Testis (tissue), 5 donors: ENCODE measurements at places on chromosomes 3 and 15. TPM values are rescaled to one million over a fixed set of nuclear protein-coding genes. Genes with fewer than 3 reads are reported as not detected.

The CRABP1 gene
- total RNA-seq = 0.74 TPM

The CTDSPL2 gene
- 71.2 TPM for total RNA-seq

The GALK2 gene
- total RNA-seq = 25.6 TPM

The MORC1 gene
- total RNA-seq = 19.4 TPM

The RPLP1 gene
- total RNA-seq = 513 TPM

The CGGBP1 gene
- 54.0 TPM for total RNA-seq

DNA sequence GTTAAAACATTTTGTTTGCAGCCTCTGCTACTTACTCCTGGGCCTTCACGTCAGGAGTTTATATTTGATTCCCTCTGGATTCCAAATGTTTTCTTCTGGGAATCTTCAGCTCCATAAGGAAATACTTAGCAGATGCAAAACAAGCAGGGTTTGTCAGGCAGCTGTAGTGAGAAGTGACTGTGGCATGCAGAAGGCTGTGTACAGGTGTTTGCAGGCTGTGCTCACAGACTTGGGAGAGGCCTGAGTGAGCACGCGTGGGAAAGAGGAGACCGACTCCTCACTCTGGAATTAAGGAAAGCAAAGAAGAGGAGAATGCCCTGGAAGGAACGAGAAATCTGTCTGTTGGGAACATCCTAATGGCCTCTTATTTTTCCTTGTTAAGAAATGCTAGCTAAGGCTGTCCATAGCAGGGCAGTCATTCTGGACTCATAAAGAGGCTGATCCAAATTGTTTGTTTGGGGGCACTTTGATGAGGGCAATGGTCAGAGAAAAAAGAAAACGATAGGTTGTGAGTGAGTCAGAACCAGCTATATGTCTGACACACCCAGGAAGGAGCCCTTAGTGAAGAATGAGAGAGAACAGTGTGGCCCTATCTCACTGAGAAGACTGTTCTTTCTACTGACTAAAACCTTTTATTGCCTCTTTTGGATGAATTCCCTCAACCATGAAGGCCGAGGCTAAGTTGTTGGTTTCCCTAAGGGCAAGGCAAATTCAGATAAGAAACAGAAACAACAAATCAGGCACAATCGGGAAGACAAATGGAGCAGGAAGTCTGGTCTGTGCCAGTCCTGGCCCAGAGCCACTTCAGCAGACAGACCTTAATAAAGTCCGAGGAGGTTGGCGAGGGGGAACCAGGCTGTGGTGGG is 82.6 kb downstream of the TGFBR2 start:
- H3K36me3 ChIP-seq = no peaks in the 10 kb centered on the region
- no peak overlapping the region for H3K4me3 ChIP-seq
- no peaks in the 10 kb centered on the region for H3K27me3 ChIP-seq
- H3K27ac ChIP-seq = peak overlapping the region; percentile 82
- DNase-seq = peak; percentile 32
- peaks cover 22% of the 10 kb centered on the region for H3K4me1 ChIP-seq

DNA sequence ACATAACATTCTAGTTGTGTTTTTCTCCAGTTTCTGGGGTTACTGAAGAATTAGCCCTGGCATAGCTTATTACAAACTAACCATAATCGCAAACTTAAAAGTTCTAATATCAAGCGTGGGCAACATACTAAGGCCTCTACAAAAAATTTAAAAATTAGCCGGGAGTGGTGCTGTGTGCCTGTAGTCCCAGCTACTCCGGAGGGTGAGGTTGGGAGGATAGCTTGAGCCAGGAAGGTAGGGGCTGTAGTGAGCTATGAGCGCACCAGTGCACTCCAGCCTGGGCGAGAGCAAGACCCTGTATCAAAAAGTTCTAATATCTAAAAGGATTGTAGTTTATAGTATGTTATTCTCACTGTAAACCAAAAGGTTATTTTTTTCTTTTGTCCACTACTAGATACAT is 1.1 kb downstream of the OIP5 start:
- no peak for DNase-seq
- H3K27ac ChIP-seq = no peak overlapping the region
- H3K36me3 ChIP-seq = no peaks in the 10 kb centered on the region
- no peaks in the 10 kb centered on the region for H3K4me1 ChIP-seq

GRCh38 chr15:60392986-60393790 is 4.6 kb downstream of the ANXA2 start:
- no peaks in the 10 kb centered on the region for H3K27me3 ChIP-seq
- H3K4me3 ChIP-seq = no peak overlapping the region
- H3K36me3 ChIP-seq = no peaks in the 10 kb centered on the region
- H3K27ac ChIP-seq = peak overlapping the region; percentile 76

- no peak overlapping the region for H3K27ac ChIP-seq
- H3K27me3 ChIP-seq = no peaks in the 10 kb centered on the region
- no peaks in the 10 kb centered on the region for H3K36me3 ChIP-seq
- H3K4me1 ChIP-seq = no peaks in the 10 kb centered on the region
- DNase-seq = no peak
Measured at GRCh38 chr3:30583973-30584372, 22.4 kb upstream of the TGFBR2 start.

- DNase-seq = no peak
- peak overlapping the region; percentile 28 for H3K27ac ChIP-seq
- no peak overlapping the region for H3K4me3 ChIP-seq
- no peaks in the 10 kb centered on the region for H3K36me3 ChIP-seq
- H3K4me1 ChIP-seq = no peaks in the 10 kb centered on the region
Measured at GRCh38 chr3:55164191-55164590, 236.3 kb upstream of the LRTM1 start.

GRCh38 chr15:81227716-81228115 is 31.0 kb downstream of the IL16 start:
- no peaks in the 10 kb centered on the region for H3K27me3 ChIP-seq
- H3K36me3 ChIP-seq = no peaks in the 10 kb centered on the region
- DNase-seq = no peak

- H3K36me3 ChIP-seq = no peaks in the 10 kb centered on the region
- no peak overlapping the region for H3K4me3 ChIP-seq
- no peak for DNase-seq
Measured at GRCh38 chr15:60635507-60636352, 156.8 kb upstream of the ICE2 start.

DNA sequence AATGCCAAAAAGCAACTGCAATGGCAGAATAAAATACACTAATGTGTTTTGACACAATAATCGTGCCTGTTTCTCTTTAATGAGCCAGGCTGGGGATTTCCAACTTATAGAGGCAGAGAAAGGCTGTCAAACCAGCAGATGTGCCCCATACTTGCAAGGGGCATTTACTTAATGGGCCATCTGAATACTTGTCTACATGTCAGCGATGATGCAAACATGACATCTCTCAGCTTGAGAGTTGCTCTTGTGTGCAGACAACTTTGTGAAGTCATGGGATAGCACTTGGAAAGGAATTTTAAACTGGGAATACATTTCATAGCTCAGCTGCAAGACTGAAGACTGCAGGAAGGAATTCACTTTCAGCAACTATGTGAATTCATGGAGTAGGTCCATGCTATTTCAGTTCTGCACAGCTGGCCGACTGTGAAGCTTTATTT is 127.4 kb upstream of the ADAMTS9 start:
- H3K27me3 ChIP-seq = no peaks in the 10 kb centered on the region
- no peak overlapping the region for H3K4me3 ChIP-seq
- no peak for DNase-seq
- no peaks in the 10 kb centered on the region for H3K36me3 ChIP-seq
- peaks cover 17% of the 10 kb centered on the region for H3K4me1 ChIP-seq

DNA sequence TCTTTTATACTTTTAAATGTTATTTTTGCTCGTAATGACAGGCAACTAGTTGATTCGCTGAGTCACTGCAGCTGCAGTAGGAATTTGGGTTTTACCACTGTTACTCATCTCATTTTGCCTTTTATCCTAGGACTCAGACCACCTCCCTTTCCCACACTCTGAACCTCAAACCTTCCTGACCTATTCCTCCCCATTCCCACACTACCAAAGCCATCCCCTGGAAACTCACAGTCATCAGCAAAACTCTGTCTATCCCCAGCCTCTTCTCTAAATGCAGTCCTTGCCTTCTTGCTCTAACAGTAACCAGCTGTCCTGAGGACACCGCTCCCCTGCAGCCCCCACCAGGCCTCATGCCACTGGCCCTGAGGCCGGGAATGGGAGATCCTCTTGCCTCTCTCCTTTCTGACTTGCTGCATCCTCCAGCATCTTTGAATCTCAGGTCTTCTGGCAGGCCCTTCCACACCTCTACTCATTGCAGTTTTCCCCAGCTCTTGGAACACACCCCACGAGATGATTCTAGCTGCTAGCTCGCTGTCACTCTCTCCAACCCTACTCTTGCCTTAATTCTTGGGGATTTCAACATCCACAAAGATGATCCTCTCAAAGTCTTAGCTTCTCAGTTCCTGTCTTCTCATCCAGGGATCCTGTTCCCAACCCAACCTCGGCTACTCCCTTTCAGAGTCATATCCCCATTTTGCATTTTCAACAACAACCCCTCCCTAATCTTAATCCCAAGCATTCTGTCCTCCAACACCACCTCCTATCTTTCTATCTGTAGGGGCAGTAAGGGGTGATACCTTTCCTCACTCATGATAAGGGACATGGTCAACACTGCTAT is 55.9 kb upstream of the C3orf80 start:
- H3K27me3 ChIP-seq = no peaks in the 10 kb centered on the region
- no peak overlapping the region for H3K27ac ChIP-seq
- DNase-seq = no peak
- H3K4me3 ChIP-seq = no peak overlapping the region
- no peaks in the 10 kb centered on the region for H3K36me3 ChIP-seq

GRCh38 chr3:27456554-27456953 is 27.6 kb downstream of the SLC4A7 start:
- no peak for DNase-seq
- H3K4me3 ChIP-seq = no peak overlapping the region
- no peaks in the 10 kb centered on the region for H3K36me3 ChIP-seq

- no peak overlapping the region for H3K4me3 ChIP-seq
- H3K4me1 ChIP-seq = peaks cover 6% of the 10 kb centered on the region
- no peaks in the 10 kb centered on the region for H3K27me3 ChIP-seq
- H3K27ac ChIP-seq = peak overlapping the region; percentile 47
- H3K36me3 ChIP-seq = no peaks in the 10 kb centered on the region
Measured at GRCh38 chr3:66401675-66402491, 98.9 kb downstream of the LRIG1 start.

- no peaks in the 10 kb centered on the region for H3K36me3 ChIP-seq
- H3K27ac ChIP-seq = no peak overlapping the region
- H3K4me1 ChIP-seq = no peaks in the 10 kb centered on the region
- no peak for DNase-seq
Measured at GRCh38 chr15:33234020-33234461, 39.5 kb upstream of the FMN1 start.

DNA sequence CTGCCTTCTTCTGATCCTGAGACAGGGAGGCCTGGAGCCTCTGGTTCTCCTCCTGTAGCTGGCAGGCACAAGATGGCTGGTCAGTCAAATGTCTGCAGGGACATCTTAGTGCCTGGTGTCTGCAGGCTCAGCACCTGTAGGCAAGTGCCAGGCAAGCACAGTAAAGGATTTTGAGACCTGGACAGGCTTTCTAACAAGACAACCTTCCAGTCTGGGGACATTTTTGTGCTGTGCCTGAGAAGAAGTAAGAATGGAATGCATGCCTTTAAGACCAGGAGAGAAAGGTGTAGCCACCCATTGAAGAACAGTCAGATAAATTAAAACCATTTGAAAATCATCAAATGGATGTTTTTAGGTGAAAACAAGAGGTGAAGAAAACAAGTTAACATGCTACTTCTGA is 31.2 kb downstream of the DZIP1L start:
- no peak overlapping the region for H3K27ac ChIP-seq
- no peak overlapping the region for H3K4me3 ChIP-seq
- no peak for DNase-seq
- H3K36me3 ChIP-seq = no peaks in the 10 kb centered on the region

DNA sequence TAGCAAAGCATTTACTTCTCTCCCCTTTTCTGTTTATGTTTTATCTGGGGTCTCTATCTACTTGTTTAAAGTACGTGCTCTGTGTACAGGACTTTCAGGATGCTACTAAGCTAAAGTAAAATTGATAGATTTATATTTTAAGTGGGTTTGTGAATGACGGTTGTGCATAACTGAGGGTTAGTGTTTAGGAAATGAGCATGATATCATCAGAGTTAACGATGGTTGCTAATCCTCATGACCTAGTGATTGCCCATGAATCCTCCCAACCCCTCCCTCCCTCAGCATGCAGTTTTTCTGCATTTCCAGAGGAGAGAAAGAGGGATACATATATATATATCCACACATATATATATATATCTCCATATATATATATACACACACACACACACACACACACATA is 957.2 kb downstream of the TUSC7 start:
- no peaks in the 10 kb centered on the region for H3K27me3 ChIP-seq
- H3K4me1 ChIP-seq = no peaks in the 10 kb centered on the region
- H3K4me3 ChIP-seq = no peak overlapping the region

DNA sequence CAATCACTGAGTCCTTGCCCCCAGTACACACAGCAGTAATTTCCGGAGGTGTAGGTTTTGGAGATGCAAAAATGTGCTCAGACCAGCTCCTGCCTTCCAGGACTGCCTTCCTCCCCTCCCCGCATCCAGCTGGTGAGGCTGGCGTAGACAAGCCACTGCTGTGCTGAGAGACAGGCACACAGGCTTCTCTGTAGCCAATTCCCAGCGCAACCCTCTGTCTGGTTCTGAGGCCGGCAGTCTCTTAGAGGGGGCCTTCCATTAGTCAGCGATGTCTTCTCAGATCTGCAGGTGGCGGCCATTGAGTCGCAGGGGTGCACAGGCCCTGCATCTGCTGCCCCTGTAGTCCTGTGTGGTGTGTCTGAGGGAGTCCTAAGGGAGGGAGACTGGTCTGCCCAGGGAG is 114.4 kb downstream of the DNAJB8 start:
- no peak overlapping the region for H3K4me3 ChIP-seq
- H3K27me3 ChIP-seq = no peaks in the 10 kb centered on the region
- no peak overlapping the region for H3K27ac ChIP-seq
- peaks cover 17% of the 10 kb centered on the region for H3K4me1 ChIP-seq

GRCh38 chr3:4139462-4140140 is 163.6 kb upstream of the SETMAR start:
- no peak for DNase-seq
- H3K4me3 ChIP-seq = no peak overlapping the region
- H3K27ac ChIP-seq = no peak overlapping the region
- H3K4me1 ChIP-seq = no peaks in the 10 kb centered on the region
- H3K27me3 ChIP-seq = no peaks in the 10 kb centered on the region

DNA sequence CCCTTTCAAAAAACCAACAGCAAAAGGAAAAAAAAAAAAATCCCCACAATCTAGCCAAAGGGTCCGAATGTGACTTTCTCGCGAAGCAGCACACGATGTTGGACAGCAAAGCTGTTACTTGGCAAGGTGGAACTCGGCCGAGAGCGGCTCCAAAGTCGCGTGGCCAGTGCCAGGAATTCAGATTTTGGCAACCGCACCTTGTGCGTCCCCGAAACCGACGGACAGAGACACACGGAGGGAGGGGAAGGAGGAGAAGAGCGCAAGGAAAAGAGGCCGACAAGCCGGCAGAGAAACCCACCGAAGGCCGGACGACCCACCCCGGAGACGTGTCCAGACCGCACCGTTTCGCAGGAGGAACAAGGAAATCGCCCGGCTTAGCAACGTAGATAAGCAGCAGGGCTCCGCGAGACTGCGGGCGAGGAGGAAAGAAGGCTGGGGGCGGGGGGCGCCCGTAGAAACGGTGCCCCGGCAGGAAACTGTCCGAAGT is 517.3 kb downstream of the MECOM start:
- H3K4me3 ChIP-seq = peak overlapping the region; percentile 37
- DNase-seq = peak; percentile 48
- peaks cover 3% of the 10 kb centered on the region for H3K27me3 ChIP-seq
- H3K27ac ChIP-seq = no peak overlapping the region
- no peaks in the 10 kb centered on the region for H3K36me3 ChIP-seq
- peaks cover 7% of the 10 kb centered on the region for H3K4me1 ChIP-seq
